ENCODE measurements at places on chromosomes 16 and 17.

DNA sequence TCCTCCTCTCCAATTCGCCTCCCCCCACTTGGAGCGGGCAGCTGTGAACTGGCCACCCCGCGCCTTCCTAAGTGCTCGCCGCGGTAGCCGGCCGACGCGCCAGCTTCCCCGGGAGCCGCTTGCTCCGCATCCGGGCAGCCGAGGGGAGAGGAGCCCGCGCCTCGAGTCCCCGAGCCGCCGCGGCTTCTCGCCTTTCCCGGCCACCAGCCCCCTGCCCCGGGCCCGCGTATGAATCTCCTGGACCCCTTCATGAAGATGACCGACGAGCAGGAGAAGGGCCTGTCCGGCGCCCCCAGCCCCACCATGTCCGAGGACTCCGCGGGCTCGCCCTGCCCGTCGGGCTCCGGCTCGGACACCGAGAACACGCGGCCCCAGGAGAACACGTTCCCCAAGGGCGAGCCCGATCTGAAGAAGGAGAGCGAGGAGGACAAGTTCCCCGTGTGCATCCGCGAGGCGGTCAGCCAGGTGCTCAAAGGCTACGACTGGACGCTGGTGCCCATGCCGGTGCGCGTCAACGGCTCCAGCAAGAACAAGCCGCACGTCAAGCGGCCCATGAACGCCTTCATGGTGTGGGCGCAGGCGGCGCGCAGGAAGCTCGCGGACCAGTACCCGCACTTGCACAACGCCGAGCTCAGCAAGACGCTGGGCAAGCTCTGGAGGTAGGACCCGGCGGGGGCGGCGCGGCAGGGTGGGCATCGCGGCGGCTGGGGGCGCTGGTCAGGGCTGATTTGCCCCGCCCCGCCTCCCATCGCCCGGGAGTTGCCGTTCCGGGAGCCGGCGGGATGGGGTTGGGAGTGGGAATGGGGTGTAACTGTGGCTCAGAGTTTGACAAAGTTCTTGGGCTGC is 567 bp downstream of the SOX9 start:
- DNase-seq: no peak

DNA sequence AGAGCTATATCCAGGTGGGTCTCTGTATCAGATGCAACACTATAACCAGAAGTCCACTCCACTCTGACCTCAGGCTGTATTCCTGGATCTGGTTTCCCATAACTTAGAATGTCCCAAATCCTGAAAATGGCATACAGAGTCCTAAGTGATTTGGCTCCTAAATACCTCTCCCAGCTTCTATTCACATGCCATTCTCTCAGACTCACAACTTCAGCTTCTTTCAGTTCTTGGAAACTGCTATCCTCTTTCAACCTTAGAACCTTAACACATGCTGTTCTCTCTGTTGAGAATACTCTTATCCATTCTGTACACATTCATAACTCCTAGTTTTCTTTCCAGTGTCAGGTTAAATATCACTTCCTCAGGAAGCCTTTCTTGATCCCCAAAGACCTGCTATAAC is 132.0 kb downstream of the BRIP1 start:
- no peak for DNase-seq

DNA sequence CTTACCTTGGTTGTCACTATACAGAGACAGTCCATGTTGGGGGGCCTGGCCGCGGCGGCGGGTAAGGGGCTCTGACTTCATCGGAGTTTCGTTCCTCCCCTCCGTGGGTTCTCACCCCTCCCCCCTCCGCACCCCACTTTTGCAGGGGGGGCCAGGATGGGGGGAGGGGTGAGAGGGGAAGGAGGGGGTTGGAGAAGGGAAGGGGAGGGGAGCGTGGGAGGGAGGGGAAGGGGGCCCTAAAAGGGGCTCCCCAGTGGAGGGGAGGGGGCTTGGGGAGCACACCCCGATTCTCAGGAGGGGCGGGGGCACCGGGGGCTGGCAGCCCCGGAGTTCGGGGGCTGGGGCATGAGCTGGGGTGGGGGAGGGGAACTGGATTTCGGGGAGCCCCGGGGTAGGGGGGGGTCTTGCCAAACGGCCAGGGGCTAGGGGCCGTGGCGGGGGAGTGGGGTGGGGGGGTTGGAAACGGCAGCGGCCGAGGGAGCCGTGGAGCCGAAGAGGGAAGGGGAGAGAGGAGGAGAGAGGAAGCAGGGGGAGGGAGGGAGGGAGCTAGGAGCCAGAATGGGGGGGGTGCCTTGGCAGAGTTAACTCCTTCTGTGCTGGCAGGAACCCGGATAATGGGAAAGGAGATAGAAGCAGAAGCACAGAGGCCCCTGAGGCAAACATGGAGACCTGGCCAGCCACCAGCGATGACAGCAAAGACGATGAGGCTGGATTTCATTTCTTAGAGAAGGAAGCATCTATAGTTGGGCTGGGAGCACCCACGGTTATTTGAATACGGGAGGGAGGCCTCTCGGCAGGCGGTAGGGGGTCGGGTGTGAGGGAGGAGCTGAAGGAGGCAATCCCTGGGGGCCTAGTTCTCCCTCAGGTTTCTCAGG is 2.3 kb downstream of the DLG4 start:
- no peak for DNase-seq

DNA sequence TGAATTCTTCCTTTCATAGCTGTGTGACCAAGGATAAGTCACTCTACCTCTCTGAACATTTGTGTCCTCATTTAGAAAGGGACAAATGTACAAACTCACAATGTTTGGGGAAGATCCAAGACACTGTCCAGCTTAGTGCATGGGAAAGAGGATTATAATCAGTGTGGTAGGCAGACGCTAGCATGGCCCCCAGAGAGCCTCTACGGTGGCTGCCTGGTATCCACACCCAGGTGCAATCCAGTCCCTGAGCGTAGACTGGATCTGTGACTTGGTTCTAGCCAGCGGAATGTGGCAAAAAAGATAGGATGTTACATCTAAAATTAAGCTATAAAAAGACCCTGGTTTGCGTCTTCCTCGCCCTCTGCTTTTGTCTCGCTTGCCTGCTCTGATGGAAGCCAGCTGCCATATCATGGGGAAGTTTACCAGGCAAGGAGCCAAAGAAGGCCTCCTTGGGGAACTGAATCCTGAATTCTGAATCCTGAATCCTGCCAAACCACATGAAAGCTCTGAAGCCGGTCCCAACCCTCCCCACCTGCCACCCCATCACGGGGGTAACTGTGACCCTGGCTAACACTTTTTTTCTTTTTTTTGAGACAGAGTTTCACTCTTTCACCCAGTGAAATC is 51.7 kb downstream of the PLXDC1 start:
- DNase-seq: no peak

- no peak for DNase-seq
These were observed 14.9 kb downstream of the SEC14L5 start for GRCh38 chr16:4972938-4973587.

DNA sequence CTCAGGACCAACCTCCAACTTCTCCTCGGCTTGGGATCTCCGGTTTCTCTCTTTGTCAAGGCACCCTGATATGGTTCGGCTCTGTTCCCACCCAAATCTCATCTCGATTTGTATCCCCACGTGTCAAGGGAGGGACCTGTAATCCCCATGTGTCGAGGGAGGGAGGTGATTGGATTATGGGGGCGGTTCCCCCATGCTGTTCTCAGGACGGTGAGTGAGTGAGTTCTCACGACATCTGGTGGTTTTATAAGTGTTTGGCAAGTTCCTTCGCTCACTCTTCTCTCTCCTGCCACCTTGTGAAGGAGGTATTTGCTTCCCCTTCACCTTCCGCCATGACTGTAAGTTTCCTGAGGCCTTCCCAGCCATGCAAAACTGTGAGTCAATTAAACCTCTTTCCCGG is 117.9 kb downstream of the SEC14L1 start:
- DNase-seq: no peak

- no peak for DNase-seq
These were observed 448 bp upstream of the TNFRSF12A start for GRCh38 chr16:3019594-3020246.

GRCh38 chr16:4836727-4837126 is 10.4 kb downstream of the GLYR1 start:
- no peak for DNase-seq

DNA sequence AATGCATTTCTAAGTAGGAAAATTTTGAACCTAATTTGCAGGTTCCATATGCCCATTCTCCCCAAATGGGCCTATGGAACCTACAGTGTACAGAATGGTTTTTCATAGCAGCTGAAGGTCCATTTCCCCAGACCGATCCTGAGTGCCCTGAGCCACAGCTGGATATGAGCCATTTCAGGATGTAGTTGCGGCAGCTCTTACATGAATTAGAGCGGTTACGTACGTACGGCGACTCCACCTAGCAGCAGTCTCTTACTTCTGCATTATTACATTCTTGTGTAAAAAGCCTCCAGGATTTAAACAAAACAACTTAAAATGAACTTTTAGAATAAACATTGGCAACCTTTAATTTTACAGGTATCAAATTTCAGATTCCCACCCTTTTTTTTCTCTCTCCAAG is 225.3 kb downstream of the SNX29 start:
- no peak for DNase-seq

GRCh38 chr17:2138761-2139160 is 83.9 kb downstream of the HIC1 start:
- no peak for DNase-seq

DNA sequence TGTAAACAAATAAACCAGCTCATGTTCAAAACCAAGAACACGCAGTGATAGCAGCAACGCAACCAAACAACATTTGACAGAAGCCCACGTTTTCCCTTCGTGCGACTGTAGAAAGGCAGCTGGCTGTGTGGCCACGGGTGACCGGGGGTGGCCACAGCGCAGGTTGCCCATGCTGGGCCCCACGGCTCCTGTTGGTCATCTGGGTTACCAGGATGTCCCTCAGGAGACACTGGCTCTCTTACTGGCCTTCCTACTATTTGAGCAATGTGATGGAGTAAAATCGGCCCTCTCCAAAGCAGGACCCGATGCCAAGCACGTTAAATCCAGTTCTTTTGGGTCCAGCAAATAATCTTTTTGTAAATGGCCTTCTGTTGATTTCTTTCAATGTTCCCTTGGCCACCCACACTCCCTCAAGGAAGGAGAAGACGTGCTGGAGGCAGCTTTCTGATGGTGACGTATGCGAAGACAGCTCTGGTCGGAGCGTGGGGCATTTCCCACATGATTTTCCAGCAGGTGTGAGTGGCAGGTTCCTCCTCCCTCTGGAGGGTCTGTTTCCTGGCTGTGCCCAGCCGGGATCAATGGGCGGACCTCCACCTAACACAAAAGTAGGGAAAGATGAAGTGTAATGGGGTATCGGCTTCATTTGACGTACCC is 143.1 kb upstream of the CHMP6 start:
- DNase-seq: no peak

- no peak for DNase-seq
These were observed 6.5 kb upstream of the DHX40 start for GRCh38 chr17:59558953-59559352.

GRCh38 chr17:17740615-17741348 is 59.5 kb downstream of the RAI1 start:
- DNase-seq: no peak

DNA sequence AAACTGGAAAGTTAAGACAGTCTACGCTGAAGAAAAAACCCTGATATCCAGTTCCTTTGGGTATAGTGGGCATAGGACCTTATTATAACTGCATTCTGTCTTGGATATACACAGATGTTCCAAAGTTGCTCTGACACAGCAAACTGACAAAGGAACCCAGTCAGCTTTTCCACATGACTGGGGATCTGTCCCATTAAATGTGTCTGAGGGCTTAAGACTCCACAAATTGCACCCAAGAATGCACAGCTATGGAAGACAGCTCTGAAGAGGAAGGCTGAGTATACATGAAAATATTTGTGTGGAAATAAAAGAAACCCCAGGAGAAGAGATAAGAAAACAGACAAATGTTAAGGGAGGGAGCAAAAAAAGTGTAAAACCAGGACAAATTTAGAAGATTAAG is 114.1 kb downstream of the SPAG9 start:
- DNase-seq: no peak

DNA sequence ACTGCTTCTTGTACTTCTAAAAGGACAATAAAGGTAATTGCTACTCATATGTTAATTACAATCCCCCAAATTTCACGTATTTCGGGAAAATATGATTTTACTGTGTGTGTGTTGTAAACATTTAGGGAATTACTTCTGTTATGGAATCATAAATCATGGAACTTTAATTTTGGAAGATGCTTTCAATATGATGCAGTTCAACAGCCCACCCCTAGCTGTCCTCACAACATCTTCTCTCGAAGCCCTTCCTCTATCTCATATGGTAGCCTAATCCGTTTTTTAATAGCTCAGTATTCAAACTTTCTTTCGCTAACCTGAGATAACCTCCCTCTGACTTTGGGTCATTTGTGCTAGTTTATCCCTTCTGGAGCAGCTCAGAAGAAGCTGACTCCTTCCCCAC is 78.4 kb downstream of the ANKFN1 start:
- DNase-seq: no peak

DNA sequence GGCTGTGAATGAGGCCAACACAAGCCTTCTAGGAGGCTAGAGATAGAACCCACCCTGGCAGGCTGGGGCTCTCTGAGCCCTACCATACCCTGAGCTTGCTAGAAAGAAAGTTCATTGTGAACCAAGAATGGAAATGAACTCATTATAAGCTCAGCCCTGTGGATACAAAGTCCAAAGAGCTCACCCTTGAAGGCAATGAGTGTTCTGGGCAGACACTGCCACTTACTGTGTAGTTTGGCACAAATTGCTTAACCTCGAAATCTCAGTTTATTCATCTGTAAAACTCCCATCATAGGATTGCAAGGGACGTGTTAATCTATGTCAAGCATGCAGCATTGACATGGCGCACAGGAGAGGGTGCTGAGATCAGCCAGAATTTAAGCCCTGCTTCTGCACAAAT is 5.5 kb downstream of the KDM8 start:
- no peak for DNase-seq

- DNase-seq: no peak
These were observed 13.2 kb downstream of the USP6 start for GRCh38 chr17:5128905-5129535.

DNA sequence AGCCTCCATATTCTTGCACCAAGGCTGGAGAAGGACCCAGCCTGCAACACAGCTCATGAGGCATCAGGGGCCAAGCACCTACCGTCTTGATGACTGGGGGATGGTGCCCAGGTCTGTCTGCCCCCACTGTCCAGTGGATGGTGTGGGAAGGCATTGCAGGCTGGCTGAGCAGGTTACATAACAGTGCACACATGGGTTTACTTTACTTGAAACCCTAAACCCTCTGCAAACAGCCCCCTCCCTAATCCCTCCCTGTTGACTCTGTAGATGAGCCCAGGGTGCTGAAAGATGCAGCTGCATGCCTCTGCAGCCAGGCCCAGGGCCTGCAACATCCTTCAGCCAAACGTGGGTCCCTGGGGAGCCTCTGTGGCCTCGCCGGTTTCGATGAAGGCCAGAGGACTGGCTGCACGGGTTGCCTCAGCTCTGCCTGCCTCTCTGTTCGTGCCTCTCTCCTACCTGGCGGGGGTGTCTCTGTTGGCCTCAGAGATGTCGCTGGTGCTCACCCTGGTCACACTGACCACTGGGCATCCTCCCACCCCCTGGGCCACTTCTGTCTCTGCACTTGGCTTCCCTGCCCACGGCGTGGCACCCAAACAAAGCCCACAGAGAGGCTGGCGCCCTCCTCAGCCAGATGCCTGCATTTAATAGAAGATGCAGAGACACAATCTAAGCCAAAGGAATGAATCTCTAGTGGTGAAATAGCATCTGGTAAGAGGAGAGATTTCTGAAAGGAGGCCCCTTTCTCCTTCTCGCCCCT is 95.1 kb downstream of the METRNL start:
- DNase-seq: no peak

GRCh38 chr16:29714396-29714795 is 31.4 kb downstream of the C16orf54 start:
- DNase-seq: no peak

GRCh38 chr17:40349477-40349894 is 15.1 kb downstream of the GJD3 start:
- DNase-seq: no peak
